ENCODE measurements at places on chromosomes 2 and 18. TPM values are rescaled to one million over a fixed set of nuclear protein-coding genes. Genes with fewer than 3 reads are reported as not detected.

DNA sequence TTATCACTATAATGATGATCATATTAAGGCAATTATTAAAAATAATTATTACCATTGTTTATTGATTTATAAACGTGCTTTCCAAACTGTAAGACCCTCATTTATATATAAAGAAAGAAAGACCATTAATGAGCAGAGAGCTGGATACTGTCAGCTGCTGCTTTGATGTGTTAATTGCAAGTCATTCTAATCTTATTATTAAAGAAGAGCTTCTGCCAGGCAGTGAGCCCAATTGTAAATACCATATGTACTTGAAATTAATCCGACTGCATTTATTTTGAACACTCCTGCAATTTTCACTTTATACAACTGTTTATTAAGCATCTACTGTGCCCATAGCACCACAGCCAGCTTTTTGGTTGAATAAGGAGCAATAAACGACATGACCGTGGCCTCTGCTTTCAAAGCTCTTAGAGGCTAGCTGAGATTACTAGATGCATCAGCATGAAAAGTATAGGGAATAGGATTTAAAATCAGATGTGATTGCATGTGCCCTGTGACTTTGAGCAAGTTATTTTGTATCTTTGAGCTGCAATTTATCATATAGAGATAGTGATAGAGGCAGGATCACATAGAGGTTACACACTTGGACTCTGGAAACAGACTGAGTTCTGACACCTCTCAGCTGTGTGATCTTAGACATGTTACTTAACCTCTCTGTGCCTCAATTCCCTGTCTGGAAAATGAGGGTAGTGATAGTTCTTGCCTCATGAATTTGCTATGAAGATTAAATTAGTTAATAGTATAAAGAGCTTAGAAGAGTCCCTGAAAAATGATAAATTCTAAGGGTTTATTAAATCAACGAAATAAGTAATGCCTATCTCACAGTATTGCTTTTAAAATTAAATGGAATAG, 83.4 kb downstream of the MYCN start:
- H3K27me3 ChIP-seq: no peaks in the 10 kb centered on the region
- no peak overlapping the region for H3K27ac ChIP-seq
- no peaks in the 10 kb centered on the region for H3K36me3 ChIP-seq
- peaks cover 12% of the 10 kb centered on the region for H3K4me1 ChIP-seq
- DNase-seq: no peak

The ZSWIM2 gene
- total RNA-seq: not detected

The IL1R1 gene
- 93.5 TPM for total RNA-seq

DNA sequence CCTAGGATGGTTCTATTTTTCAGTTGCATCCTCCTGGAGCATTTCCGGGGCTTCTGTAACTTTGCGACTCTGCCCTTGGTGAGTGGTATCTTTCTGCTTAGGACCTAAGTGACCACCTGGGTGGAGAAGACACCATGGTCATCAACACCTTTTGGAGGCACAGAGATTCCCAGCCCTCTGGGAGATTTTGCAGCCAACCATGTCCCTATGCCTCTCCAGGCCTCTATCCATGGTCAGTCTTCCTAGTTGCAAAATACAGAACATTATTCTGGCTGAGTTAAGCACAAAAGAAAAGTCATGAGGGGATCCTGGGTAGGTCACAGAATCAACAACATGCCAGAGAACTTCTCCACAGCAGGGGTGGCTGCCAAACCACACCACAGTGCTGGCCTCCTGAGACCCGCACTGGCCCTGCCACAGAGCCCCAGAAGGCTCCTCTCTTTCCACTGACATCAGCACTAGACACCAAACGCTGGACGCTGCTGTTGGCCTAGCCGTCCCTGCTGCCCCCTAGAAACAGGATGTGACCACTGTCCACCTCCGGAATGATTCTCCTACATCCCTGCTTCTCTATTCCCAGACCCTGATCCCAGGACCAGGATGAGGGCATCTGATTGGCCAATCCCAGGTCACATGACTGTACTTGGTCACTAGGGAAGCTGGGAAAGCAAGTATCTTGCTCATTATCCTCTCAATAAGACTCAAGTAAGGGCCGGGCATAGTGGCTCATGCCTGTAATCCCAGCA, 47.7 kb downstream of the SMAD7 start:
- no peaks in the 10 kb centered on the region for H3K36me3 ChIP-seq
- H3K4me3 ChIP-seq: no peak overlapping the region
- DNase-seq: peak; percentile 40
- H3K27me3 ChIP-seq: no peaks in the 10 kb centered on the region

DNA sequence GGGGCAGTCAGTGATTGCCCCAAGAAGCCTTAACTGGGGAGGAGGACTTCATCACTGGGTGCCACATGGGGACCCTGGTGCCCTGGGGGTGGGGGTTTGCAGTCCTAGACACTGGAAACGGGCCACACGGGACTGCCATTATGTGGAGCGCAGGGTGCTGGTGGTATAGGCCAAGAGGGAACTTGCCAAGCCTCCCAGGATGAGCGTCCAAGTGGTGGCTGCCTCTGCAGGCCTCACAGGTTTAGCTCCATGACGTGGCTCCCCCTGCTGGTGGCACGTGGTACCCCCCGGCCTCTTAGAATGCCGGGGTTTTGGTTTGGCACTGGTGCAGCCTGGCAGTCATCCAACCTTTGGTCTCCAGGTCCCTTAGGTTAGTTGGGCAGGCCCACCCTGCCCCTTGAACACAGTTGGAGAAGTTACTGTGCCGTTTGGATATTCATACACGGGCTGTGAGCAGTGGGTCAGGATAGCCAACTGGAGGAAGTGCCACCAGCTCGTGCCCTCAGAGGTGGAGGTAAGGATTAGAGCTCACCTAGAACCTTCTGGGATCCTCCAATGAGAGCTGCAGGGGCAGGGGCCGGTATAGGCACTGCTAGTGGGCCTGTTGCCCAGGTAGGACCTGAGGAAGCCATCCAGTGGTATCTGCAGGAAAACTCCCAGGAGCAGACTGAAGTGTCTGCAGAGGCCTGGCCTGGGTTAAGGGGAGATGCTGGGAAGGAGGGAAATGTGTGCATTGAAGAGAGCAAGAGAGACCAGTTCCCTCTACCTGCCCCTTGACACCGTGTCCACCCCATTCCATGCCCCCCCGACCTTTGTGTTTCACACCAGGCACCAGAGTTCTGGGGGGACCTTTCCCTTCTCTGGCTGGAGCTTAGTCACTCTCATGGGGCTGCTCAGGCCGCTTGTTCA, 5.7 kb downstream of the PTMA start:
- peaks cover 24% of the 10 kb centered on the region for H3K4me1 ChIP-seq
- DNase-seq: peak; percentile 92
- H3K27me3 ChIP-seq: no peaks in the 10 kb centered on the region
- peaks cover 9% of the 10 kb centered on the region for H3K36me3 ChIP-seq

- no peak overlapping the region for H3K4me3 ChIP-seq
- H3K27ac ChIP-seq: no peak overlapping the region
- H3K27me3 ChIP-seq: no peaks in the 10 kb centered on the region
- DNase-seq: no peak
- H3K36me3 ChIP-seq: no peaks in the 10 kb centered on the region
These were observed 519.5 kb downstream of the NRXN1 start for GRCh38 chr2:50512397-50512796.

DNA sequence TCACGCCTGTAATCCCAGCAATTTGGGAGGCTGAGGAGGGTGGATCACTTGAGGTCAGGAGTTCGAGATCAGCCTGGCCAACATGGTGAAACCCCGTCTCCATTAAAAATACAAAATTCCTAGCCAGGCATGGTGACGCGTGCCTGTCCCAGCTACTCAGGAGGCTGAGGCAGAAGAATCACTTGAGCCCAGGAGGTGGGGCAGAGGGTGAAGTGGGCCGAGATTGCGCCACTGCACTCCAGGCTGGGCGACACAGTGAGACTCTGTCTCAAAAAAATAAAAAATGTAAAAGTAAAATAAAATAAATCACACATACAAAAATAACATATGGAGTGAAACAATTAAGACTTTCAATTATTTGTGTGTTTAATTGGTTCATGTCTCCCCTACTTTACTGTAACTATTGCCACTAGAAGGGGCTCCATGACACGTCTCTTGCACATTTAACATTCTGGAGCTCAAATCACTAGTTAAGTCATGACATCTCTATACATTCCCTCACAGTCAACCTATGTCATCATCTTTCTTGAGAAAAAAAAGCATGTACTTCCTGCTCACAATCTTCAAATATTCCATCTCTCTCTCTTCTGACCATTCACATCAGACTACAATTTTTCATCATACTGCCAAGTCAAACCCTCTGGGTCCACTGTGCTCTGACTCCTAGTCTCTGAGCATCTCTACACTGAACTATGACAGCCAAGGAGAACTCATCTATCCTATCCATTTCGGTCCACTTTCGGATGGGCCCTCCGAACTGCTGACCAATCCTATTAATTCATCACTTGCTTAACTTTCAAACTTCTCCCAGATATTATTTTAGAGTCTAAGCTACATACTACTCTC, 6.7 kb downstream of the GFPT1 start:
- H3K4me3 ChIP-seq: no peak overlapping the region
- no peaks in the 10 kb centered on the region for H3K27me3 ChIP-seq
- no peaks in the 10 kb centered on the region for H3K36me3 ChIP-seq
- H3K27ac ChIP-seq: no peak overlapping the region
- H3K4me1 ChIP-seq: peaks cover 10% of the 10 kb centered on the region
- no peak for DNase-seq

The QPCT gene
- total RNA-seq: 6.0 TPM

DNA sequence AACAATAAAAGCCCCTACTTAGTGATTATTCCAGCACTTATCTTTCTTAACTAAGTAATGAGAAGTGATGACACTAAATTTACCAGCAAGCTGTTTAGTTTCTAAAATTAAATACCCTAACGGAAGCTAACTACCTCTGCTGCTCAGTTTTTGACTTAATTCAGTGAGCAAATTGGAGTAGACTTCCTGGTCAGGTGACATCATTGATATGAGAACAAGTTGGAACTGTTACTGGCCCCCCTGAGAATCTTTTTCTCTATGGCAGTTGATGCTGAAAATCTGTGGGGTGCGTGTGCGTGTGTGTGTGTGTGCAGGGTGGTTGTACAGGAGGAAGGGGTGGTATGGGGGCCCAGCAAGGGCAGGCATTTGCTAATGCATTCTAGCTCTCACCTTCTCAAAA, 35.5 kb upstream of the BMP10 start:
- no peaks in the 10 kb centered on the region for H3K27me3 ChIP-seq
- no peak for DNase-seq
- no peak overlapping the region for H3K4me3 ChIP-seq
- H3K27ac ChIP-seq: no peak overlapping the region

- no peaks in the 10 kb centered on the region for H3K4me1 ChIP-seq
- no peak overlapping the region for H3K4me3 ChIP-seq
- no peaks in the 10 kb centered on the region for H3K27me3 ChIP-seq
- DNase-seq: no peak
These were observed 422.7 kb upstream of the FSHR start for GRCh38 chr2:49577041-49577440.

- no peak overlapping the region for H3K27ac ChIP-seq
- no peaks in the 10 kb centered on the region for H3K36me3 ChIP-seq
- no peaks in the 10 kb centered on the region for H3K27me3 ChIP-seq
- H3K4me3 ChIP-seq: no peak overlapping the region
- DNase-seq: no peak
These were observed 29.5 kb downstream of the SNTG2 start for GRCh38 chr2:980176-980575.

DNA sequence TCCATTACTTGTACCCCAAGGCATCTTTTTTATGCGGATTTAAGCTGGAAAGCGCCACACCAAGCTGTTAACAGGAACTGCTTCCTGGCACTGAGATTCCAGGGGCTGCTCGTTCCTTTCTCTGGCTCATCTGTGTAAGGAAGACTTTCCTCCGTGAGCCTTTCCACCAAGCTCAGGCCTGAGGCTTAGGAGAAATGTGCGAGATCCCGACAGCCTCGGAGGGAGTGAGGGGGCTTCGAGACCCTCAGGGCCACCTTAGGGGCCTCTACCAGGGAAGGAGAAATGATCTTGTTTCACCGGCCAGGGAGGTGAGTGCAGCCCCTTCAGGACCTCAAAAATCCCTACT, 17.1 kb downstream of the B3GNT7 start:
- DNase-seq: no peak
- no peaks in the 10 kb centered on the region for H3K36me3 ChIP-seq
- H3K27me3 ChIP-seq: no peaks in the 10 kb centered on the region
- no peak overlapping the region for H3K27ac ChIP-seq
- no peak overlapping the region for H3K4me3 ChIP-seq
- H3K4me1 ChIP-seq: peaks cover 9% of the 10 kb centered on the region

Measured in thyroid gland (tissue), 4 donors.